ENCODE measurements at places on chromosomes 7 and 10.

DNA sequence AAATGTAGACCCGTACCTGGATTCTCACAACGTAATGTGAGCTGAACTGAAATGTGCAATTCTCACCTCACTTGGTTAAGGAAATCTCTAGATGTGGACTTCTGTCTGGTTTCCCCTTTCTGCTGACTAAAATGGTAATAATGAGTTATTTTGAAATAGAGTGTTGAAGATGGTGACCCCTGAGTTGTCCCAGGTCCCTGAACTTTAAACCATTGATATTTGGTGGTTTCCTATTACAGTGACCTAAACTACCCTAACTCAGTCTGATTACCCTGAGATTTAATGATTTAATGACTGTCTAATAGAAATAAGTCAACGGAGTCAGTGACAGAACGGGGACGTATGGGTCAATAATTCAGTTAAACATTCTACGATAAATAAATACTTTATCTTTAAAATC is 845.9 kb downstream of the PCDH15 start:
- DNase-seq = no peak

- no peak for DNase-seq
These were observed 106.7 kb upstream of the ODAD2 start for GRCh38 chr10:28105561-28105960.

DNA sequence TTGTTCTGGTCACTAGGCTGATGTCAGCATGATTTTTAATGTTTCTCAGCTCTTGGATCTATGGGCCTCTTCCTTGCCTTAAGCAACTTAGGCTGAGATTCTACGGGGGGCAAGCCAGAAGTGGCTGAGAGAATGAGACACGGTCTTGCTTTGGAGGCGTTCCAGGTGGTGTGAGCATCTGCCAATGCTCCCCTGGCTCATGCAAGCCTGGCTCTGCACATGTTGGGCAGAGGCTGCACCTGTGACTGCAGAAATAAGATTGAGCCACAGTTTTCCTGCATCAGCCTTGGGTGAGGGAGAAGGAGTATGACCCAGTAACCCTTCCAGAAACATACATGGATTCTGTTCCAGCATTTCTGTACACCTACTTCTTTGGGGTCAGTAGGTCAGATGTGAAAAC is 41.9 kb downstream of the C10orf120 start:
- DNase-seq = no peak

DNA sequence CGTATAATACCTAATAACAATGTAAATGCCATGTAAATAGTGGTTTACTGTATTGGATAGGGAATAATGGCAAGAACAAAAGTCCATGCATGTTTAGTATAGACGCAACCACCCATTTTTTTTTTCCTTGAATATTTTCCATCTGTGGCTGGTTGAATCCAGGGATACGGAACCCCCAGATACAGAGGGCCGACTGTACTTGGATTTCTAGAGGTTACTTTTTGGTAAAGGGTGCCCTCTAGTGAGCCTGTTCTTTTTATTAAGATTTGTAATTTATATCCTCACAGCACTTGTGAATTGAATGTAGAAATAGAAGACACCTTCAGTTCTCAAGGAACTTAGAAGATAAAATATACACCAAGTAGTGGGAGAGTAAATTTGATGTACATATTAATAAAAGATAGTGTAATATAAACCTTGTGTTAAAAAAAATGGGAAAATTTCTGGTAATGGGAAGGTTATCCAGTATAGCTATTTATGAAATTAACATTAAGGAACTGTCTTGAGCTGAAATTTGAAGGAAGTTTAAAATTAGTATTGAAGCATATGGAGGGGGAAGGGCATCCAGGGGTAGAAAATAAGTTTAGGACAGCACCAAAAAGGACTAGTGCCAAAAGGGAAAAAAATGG is 32.0 kb downstream of the EXOC6 start:
- DNase-seq = peak; percentile 1

GRCh38 chr7:106015381-106016218 is 52.5 kb downstream of the CDHR3 start:
- DNase-seq = no peak

GRCh38 chr10:69914398-69915214 is 112.9 kb downstream of the COL13A1 start:
- peak; percentile 30 for DNase-seq

GRCh38 chr10:100129424-100129823 is 47.8 kb upstream of the CPN1 start:
- no peak for DNase-seq

- DNase-seq = no peak
These were observed 49.5 kb upstream of the ZNF746 start for GRCh38 chr7:149547126-149547525.

DNA sequence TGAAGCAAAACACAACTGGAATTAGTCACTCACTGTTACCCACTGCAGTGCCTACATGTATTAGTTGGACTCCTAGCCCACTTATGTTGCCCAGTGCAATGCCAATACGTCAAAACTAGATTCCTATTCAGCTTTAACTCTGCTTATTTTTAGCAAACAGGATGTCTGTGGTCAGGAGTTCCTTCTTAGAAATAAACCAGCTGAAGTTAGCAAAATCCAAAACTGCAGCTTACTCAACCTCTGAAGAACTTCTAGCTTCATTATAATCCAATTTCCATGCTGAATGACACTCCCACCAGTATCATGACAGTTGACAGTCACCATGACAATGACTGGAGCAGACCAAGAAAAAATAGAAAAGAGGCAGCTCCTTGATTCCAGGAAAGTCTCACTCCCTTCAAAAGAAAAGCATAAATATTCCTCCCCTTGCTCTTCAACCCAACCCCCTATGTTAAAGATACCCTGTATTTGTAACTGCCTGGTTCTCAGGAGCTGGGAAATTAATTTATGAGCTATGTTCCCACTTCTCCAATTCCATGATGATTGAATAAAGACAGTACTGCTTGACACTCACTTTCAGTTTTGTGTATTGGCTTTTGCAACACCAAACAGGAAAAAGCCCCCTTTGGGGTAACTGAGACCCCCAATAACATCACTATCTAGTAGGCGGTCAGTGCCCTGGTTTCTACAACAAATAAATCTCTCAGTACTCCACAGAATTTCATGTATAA is 327.4 kb downstream of the SORCS1 start:
- DNase-seq = no peak

- DNase-seq = no peak
These were observed 61.4 kb downstream of the CDK14 start for GRCh38 chr7:90657481-90657880.

DNA sequence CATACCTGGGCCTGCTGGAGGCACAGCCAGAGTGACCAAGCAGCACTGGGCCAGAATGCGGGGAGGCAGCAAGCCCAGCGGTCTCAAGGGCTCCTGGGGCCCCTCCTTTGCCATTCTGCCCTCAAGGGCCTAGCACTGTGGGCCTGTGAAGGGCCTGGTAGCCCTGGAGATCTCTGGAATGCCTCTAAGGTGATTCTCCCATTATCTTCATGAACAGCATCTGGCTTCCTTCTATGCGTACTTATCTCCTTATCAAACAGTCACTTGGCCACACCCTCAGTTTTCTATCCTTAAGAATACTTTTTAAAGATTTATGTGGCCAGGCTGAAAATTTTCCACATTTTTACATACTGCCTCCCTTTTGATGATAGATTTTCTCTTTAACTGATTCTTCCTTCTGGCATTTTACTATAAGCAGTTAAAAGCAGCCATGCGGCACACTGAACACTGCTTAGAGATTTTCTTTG is 67.5 kb upstream of the CCNY start:
- no peak for DNase-seq

DNA sequence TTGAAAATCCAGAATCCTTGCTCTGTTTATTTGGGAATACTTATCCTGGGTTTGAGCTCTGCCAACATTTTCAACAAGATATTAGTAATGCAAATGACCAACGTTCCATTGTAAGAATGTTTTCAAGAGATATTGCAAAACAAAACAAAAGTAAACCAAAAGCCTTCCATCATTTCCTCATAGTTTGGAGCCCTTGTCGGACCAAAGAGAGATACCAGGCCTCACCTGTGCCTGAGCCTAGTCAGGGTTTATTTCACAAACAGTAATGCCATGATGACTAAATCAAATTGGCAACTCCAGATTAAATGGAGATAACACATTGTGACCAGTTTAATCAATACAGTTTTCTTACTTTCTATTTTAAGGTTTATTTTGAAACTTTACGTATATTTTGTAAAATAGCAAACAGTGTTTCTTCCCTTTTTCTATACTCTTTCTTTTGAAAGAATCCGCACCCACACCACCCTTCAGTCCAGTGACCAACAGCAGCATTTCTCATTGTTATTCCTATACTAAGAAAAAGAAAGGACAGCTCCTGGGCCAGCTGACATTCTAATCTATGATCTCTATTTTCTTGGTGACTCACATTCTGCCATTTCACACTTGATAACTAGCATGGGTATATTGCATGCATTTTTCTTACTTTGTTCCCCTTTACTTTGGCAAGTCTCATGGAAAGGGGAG is 168.5 kb upstream of the MEOX2 start:
- DNase-seq = no peak

GRCh38 chr7:113799896-113800295 is 118.9 kb downstream of the PPP1R3A start:
- peak; percentile 93 for DNase-seq

- DNase-seq = no peak
These were observed 28.5 kb downstream of the OSBPL3 start for GRCh38 chr7:24951441-24951980.

- DNase-seq = no peak
These were observed 53.0 kb downstream of the KLRG2 start for GRCh38 chr7:139430443-139430842.

DNA sequence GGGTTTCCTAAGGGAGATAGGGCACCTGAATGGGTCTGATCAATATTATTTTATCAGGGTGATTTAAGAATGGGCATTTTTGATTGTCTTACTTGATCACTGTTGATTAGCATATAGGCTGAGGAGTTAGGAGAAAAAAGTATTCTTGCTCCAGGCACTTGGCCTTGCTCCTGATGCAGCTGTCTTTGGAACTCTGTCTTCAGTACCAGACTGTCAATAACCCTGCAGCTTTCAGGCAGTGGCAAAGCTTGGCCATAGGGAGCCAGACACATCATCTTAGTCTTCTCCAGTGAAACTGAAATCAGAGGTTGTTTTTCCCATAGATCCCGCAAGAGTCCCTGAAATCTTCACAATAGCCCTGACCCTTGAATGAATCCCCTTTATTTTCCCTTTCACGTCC is 47.2 kb downstream of the EXOC4 start:
- no peak for DNase-seq

GRCh38 chr10:91420868-91421267 is 10.7 kb downstream of the HECTD2 start:
- DNase-seq = no peak

- peak; percentile 35 for DNase-seq
These were observed 244.4 kb upstream of the SLC26A5 start for GRCh38 chr7:103690242-103690974.

DNA sequence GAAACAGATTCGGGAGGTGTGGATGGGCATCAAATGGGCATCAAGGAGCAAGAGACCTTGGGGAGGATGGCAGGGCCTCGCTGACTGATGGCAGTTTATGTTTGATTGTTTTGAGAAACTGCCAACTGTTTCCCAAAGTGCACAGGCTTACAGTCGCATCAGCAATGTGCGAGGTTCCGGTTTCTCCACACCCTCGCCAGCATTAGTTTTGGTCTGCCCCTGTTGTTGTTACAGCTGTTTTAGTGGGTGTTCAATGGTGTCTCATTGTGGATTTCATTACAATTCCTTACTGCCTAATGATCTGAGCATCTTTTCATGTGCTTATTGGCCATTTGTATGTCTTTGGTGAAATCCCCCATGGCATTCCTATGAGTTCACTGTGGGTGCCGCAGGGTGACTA is 24.4 kb downstream of the AKR1E2 start:
- no peak for DNase-seq

DNA sequence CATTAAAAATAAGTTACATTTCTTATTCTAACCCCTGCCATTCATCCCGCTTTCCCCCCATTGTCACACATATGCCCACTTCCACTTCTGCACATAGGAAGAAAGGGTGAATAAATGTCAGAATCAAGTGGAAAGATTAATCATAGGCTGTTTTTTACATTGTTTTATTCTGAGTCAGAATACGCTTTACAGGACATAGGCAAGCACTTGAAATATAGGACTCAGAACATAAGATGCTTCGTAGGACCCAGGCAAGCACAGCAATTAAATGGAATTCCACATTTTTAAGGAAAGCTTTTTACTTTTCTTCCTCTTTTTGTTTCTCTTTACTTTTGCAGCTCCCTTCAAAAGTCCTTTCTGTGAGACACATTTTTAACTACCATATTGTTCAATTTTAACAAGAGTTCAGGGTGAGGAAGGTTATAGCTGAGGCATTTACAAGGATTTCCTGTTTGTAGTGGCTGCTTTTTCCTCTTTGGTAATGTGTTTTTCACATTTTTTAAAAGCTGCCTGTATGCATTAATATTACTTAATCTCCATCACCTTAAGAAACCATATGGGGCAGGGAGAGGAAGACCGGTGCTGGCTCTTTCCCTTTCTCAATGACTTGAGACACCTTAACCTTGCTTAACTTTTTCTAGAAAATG is 130.0 kb downstream of the TES start:
- no peak for DNase-seq

GRCh38 chr10:71840177-71840957 is 10.7 kb downstream of the PSAP start:
- DNase-seq = peak; percentile 12

DNA sequence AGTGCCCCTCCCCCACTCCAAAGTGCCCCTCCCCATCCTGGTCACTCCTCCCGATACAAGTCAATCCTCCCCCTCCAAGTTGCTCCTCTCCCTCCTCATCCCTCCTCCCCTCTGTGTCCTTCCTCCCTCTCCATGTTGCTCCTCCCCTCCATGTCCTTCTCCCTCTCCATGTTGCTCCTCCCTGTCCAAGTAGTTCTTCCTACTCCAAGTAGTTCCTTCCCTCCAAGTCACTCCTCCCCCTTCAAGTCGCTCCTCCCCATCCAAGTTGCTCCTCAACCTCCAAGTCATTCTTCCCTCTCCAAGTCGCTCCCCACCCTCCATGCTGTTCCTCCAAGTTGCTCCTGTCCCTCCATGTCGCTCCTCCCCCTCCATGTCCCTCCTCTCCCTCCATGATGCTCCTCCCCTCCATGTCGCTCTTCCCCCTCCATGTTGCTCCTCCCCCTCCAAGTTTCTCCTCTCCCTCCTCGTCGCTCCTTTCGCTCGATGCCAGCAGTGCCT is 8.6 kb upstream of the WBP1L start:
- DNase-seq = no peak

- no peak for DNase-seq
These were observed 74.9 kb downstream of the AKR1C4 start for GRCh38 chr10:5271526-5271925.

DNA sequence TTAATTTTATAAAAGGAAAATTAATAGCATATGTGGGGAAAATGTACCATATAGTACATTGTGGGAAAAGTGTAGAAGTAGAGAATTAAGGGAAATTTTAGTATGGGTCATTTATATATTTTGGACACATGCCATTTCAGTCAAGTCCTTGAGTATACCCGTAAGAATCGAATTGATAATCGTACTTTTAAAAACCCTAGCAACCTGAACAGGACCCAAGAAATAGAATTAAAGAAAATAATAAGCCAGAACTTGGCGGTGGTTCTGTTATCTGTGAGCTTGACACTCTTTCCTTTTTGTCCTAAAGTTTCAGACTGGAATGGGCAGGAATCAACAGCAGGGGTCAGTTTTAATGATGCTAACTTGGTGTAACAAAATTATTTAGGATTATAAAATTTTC is 221.0 kb downstream of the CDK14 start:
- no peak for DNase-seq

GRCh38 chr10:51783941-51784340 is 84.5 kb upstream of the CSTF2T start:
- DNase-seq = no peak
